ENCODE measurements at places on chromosomes 3 and 15.

DNA sequence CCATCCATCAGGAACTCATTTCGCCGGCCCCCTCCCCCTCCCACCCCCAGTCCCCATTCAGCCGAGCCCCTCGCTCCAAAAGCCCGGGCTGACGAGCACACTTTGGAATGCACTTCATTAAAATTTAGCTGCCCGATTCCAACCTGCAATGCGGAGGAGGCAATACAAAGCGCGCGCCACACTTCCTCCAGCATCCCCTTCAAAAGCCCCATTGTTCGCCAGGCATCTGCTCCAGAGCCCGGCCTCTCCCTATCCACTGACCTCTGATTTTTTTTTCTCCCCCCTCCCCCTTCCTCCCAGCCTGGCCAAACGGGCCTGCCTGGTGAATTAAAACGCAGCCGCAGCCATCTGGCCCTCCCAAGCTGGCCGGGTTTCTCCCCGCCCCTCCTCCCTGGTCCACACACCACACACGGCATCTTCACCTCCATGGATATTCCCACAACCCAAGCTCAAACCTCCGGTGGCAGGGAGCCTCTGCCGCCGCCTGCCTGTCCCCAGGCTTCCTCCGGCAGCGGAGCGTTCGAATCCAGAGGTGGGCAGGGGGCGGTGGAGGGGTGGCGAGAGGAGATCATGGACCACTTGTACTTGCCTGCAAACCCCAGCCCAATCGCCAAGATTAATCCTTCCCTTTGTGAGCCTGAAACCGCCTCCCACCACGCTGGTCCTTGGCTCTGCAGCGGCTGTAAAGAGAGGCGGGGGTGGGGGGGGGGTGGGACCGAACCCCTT lies 441.3 kb downstream of the MAGI1 start:
- DNase-seq = no peak

DNA sequence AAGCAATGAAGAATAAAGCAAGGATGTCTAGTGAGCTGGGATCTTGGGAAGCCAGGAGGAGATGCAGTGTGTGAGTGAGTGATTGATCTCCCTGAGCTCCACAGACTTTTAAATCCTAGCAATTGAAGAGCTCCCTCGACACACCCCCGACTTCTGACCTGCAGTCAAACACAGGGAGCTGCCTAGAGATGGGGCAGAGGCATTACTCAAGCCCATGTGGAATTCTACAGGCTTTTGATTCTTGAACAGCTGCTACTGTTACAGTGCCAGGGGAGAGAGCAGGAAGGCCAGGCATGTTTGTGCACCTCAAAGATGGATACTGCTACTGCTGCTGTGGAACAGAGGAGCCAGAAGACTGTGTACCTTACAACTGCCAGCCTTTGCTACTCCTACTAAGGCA lies 1403.1 kb upstream of the ALCAM start:
- DNase-seq = no peak

GRCh38 chr3:60086811-60087210 lies 1037.0 kb upstream of the CFAP20DC start:
- no peak for DNase-seq

DNA sequence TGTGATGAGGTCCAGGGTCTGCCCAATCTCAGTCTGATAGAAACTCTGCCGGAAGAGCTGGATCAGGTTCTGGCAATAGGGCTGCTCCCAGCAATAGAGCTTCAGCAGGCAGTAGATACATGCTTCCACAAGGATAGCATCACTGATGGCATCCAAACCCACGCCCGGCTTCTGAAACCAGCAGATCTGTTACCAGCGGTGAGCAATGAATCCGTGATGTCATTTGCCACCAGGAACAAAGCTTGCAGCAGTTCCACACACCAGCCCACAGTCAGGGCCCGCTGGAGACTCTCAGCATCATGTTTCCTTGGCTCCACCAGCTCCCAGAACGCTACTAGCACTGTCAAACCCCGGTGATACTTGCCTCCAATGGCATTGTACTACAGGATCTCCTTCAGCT lies 19.3 kb upstream of the TTBK2 start:
- DNase-seq = no peak

DNA sequence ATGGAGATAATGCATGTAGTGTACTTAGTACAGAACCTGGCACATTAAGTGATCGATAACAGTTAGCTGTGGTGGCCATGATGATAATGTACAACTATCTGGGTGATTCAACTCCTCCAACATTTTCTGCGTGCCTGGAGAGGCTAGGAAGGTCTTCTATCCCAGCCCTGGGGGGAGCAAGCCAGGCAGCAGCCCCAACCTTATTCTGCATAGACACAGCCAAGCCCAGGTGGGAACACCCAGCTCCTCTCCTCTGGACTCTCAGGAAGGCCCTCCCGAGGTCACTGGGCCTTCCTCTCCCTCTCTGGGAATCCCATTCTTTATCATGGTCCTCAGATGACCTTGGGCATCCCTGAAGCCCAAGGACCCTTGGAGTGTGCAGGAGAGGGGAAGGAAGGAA lies 5.1 kb upstream of the TLE3 start:
- no peak for DNase-seq

- DNase-seq = no peak
Observed at GRCh38 chr3:180340395-180340794, 261.6 kb upstream of the TTC14 start.
